Skin of body (tissue), 3 donors: ENCODE measurements at places on chromosomes 12 and 14. TPM values are rescaled to one million over a fixed set of nuclear protein-coding genes. Genes with fewer than 3 reads are reported as not detected.

GRCh38 chr14:24204163-24205146, 1.0 kb upstream of the TSSK4 start:
- no peak for DNase-seq

GRCh38 chr12:103768467-103769123, 72.4 kb downstream of the NT5DC3 start:
- DNase-seq, result no peak

Gene POLR3B
- total RNA-seq, result 13.9 TPM

Gene SERPINA6
- total RNA-seq, result not detected

GRCh38 chr14:49970474-49971147, 77.7 kb downstream of the ARF6 start:
- DNase-seq, result peak; percentile 67

DNA sequence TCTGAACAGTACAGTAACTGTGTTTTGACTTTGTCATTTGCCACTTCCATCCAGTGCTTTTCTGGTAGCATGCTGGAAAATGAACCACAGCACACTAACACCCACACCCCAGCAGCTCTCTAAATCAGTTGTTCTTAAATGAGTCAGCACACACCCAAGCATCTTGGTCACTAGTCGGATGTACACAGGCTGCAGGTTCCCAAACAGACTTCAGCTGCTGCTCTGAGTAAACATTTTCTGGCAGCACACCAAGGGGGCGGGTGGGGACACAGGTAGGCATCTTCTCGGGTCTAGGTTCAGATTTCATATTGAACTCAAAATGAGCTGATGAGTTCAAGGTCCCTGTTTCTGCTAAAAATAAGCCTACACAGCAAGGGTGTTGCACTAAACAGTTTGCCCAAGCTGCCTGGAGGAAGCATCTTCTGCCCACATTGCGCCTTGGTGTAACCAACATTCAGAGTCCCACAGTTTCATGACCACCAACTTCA, 39.8 kb downstream of the IFNG start:
- DNase-seq, result no peak
